ENCODE measurements at places on chromosomes 11 and 22.

DNA sequence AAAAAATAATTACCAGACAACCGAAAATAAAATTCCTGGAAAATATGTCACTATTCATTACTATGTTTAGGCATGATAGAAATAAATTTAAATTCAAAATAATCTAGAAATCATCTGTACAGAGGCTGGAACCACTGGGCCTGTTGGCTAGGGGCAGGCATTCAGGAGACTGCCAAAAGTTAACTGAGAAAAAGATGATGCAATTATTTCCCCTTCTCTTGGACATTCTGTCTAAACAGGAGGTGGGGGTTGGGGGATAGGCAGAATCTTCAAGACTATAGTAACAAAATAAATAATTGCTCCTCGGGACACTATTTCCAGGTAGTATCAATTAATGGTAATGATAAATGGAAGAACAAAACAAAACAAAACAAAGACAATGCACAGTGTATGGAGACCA is 14.1 kb downstream of the BTBD10 start:
- DNase-seq: no peak

GRCh38 chr11:119652907-119653659 is 75.9 kb downstream of the NECTIN1 start:
- DNase-seq: no peak

- DNase-seq: no peak
These were observed 28.9 kb downstream of the SIK2 start for GRCh38 chr11:111631024-111631665.

DNA sequence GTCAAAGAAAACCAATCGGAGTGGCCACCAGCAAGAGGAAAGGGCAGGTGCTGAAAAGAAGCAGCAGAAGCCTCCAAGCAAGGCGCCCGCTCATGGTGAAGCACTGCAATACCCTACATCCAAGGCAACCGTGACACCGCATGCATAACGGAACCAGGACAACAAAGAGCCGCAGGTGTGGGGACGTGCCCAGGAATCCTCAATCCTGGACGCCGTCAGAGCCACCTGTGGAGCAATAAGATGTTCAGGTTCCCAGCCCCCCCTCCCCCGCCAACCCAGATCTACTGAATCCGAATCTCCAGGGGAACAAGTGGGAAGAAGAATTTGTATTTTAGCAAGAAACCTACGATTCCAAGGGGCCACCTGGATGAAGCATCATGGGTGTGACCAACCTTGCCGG is 70.8 kb downstream of the SHANK2 start:
- DNase-seq: no peak

Data from NCI-H1436 (cell line).